Hematopoietic multipotent progenitor cell treated with erythropoietin and hydrocortisone succinate and interleukin-3 and kit ligand, for 8 days (in vitro differentiated cells): ENCODE measurements at places on chromosomes 7 and 10.

GRCh38 chr10:117007080-117007479 lies 2.1 kb upstream of the SHTN1 start:
- DNase-seq = peak; percentile 9

DNA sequence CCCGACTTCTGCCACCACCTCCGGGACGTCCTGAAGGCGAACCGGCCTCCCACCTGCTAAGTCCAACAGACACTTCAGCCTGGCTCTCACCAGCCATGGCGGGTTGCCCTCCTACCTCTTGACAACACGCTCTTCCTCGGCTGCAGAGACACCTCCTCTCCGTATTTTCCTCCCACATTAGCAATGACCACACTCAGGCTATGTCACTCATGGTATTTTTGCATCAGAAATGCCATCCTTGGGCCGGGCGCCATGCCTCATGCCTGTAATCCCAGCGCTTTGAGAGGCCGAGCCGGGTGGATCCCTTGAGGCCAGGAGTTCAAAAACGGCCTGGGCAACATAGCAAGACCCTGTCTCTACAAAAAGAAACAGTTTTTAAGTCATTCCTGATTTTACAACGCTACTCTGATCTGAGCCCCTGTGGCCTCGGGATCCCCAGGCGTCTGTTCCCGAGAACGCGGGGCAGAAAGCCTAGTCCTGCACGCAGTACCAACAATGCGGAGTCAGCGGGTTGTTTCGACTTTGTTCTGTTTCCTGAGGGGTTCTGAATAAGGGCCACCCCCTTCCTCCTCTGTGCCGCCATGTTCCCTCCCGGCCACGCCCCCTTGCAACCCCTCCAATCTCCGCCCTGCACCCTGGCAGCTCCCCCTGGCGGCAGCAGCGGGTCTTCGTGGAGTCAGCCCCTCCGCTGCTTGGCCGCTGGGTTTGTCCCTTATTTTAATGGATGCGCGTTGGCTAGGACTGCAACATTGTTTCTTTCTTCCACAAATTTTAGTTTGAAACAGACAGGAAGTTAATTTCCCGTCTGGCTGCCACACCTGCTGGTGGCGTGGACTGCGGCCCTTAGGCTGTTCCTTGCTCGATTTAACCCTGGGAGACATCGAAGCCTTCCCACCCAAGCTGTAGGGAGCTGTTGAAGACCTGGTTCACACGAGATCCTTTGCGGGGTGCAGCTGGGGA lies 9.7 kb upstream of the ZFAND2A start:
- peak; percentile 85 for DNase-seq

GRCh38 chr10:130040817-130041330 lies 69.8 kb downstream of the C10orf143 start:
- no peak for DNase-seq

DNA sequence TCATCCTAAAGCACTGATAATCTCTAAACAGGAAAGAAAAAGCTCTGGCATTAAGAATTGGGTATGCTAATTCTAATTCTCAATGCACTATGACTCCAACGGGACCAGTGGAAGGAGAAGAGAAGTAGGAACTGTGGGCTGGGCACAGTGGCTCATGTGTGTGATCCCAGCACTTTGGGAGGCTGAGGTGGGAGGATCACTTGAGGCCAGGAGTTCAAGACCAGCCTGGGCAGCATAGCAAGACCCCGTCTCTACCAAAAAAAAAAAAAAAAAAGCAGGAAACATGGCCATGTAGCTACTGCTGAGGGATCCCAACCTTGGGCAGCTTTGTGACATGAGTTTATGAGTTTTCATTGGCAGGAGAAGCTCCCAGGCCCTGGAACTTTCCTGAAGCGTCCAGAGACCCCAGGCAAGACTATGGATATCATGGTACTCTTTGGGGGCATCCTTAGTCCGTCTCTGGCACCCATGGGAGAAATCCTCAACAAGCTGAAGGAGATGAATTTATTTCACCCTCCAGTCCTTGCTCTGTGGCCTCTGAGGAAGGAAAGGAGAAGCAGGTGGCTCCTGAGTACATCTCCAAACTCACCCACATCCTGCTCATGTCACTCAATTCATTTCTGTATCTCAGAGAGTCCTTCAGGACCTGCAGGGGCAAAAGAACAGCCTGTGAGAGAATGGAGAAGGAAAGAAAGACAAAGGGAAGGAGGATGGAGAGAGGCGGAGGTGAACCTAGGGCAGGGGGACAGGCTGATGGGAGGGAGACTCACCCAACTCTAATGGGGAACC lies 99.5 kb downstream of the SPDYE5 start:
- DNase-seq = no peak

- DNase-seq = no peak
Measured at GRCh38 chr10:132138596-132138995, 48.2 kb upstream of the DPYSL4 start.

DNA sequence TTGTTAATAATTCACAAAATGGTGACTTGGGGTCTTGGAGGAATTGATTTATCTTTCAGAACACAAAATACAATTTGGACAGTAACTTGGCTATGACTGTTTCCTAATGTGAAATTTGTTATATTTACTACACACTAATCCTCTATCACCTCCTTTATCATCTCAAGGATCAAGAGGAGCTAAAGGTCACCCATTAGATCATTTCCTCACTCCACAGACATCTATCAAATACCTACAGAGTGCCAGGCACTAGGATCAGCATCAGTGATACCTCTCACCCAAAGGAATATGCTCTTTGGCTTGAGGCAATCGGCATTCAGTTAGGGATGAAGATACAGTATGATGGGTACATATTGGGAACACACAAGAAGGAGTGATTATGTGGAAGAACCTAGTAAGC lies 132.1 kb downstream of the INHBA start:
- no peak for DNase-seq

- no peak for DNase-seq
Measured at GRCh38 chr7:150668472-150668911, 17.0 kb upstream of the GIMAP2 start.

DNA sequence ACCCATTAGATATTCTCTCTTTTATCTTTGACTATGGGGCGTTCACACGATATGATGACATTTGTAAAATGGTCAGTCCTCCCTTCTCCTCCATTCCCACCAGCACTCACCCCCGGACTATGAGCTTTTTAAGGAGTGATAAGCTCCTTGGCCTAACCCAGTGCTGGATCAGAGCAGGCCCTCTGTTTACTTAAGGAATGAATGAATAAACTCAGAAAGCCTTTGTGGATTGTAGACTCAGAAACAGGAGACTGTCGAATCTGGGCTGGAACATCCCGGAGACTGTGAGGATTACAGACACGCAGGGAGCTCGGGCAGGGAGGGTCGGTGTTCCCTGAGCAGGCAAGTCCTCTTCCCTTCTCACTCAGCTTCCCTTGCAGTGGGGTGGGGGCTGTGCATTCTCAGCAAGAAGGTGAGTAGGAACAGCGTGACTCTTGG lies 6.8 kb upstream of the ZCCHC24 start:
- no peak for DNase-seq

DNA sequence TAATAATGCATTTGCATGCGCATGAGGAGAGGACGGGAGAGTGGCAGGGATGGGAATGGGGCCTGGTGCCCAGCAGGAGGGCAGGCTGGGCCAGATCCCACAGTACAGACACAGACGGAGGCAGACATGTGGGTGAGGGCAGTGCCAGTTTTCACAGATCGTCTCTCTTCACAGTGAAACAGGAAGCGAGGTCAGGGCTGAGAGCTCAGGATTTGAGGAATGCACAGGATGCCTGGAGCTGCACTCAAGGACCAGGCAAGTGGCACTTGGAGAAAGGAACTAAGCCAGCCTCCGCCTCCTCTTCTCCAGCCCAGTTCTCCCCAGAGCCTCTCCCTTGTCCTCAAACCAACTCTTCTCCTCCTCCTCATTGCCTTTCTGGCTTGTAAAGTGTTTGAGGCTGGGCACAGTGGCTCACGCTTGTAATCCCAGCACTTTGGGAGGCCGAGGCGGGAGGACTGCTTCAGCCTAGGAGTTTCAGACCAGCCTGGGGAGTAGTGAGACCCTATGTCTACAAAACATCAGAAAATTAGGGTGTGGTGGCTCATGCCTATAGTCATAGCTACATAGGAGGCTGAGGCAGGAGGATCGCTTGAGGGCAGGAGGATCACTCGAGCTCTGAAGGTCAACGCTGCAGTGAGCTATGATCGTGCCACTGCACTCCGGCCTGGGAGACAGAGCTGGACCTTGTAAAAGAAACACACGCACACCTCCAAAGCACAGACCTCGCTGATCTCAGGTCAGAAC lies 115.2 kb downstream of the HIP1 start:
- DNase-seq = no peak

DNA sequence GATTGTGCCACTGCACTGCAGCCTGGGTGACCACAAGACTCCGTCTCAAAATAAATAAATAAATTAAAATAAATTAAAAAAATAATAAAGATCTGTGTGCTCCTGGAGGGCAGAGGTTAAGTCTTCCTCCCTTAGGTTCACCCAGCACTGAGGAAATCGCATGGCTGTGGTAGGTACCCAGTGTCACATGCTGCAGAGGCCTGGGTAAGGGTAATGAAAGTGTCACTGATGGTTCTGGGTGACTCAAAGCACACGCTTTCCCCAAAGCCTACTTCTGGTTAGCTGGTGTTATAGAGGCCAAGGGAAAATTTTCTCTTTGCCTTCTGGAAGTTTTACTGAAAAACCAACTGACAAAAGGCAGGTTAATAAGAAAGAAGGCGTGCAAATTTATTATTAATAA lies 88.8 kb upstream of the ITGB1 start:
- no peak for DNase-seq

- no peak for DNase-seq
Measured at GRCh38 chr10:76122056-76122455, 690.6 kb downstream of the LRMDA start.

DNA sequence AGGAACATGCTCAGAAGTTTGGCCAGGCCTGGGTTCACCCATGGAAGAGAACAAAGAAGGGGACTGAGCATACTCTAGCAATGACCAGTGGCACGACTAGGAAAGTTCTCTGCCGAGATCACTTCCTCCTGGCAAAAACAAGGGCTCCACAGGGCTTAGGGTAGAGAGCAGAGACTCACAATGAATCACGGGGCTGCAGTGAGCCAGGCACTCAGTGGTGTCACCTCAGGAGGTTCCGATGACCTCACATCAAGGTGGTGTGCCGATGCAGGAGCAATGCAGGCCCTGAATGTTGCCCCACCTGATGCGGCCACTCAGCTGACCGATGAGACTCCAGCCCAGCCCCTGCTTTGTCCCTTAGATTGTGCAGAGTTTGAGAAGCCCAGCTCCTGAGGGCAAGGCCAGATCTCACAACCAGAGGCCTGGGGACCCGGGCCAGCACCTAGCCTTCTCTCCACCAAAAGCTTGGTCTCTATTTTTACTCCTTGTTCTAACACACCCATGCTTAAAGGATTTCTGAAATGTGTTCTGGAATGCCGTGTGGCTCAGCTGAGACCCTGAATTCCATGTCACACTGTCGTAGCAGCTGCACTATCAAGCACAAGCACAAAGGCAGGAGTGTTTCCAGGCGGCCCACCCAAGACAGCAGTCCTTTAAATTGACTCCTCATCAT lies 60.9 kb downstream of the COBL start:
- no peak for DNase-seq

DNA sequence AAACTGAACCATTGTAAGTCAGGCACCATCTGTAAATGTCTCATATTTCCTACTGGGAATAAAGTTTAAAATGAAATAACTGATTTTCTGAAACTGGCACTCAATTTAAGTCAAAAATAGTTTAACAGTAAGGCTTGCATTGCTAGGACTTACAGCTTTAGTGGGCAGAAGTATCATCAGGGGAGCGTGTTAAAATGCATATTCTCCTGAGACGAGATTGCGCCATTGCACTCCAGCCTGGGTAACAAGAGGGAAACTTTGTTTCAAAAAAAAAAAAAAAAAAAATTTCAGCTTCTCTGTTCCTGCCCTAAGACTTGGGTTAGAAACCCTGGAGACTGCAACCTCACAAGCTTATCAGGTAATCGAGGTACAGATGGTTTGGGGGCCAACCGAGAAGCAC lies 65.4 kb downstream of the UBE3C start:
- no peak for DNase-seq

DNA sequence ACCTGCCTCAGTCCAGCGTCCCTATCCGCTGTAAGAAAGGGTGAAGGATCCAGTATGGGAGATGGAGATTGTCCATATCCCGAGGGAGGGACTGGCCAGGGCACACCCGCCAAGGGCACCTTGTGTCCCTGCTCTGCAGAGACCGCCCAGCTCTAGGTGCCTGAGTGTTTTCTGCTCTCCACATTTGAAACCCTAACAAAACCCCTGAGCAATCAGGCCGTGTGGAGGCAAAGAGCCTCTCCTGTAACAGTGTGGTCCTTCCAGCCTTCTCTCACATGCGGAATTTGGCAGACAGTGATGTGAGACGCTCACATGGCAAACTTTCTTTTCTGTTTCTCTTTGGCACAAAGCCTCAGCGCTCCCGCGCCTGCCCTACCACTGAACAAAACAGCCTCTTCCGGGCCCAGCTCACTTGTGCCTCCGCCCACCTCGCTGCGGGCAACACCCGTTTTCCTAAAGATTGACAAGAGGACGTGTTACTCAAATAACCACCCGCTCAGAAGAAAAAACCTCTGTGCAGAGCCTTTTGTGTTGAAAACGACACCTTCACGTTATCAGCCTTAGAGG lies 514.8 kb downstream of the DNAJB6 start:
- peak; percentile 85 for DNase-seq

DNA sequence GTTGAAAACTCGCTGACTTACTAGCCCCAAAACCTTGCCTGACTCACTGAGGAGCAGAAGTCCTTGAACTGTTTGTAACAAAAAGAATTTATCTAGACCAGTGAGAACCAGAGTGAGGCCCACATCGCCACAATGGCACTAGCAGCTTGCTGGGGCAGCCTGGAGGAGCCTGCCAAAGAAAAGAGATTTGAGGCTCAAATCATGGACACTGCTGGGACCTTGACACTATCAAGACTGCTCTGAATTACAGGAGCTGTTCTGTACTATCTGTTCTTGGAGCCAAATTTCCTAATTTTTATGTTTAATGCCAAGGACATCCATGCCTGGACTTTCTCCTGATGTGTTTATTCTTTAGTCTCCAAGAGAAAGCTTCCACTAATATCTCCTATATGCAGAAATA lies 82.0 kb upstream of the JCAD start:
- no peak for DNase-seq

DNA sequence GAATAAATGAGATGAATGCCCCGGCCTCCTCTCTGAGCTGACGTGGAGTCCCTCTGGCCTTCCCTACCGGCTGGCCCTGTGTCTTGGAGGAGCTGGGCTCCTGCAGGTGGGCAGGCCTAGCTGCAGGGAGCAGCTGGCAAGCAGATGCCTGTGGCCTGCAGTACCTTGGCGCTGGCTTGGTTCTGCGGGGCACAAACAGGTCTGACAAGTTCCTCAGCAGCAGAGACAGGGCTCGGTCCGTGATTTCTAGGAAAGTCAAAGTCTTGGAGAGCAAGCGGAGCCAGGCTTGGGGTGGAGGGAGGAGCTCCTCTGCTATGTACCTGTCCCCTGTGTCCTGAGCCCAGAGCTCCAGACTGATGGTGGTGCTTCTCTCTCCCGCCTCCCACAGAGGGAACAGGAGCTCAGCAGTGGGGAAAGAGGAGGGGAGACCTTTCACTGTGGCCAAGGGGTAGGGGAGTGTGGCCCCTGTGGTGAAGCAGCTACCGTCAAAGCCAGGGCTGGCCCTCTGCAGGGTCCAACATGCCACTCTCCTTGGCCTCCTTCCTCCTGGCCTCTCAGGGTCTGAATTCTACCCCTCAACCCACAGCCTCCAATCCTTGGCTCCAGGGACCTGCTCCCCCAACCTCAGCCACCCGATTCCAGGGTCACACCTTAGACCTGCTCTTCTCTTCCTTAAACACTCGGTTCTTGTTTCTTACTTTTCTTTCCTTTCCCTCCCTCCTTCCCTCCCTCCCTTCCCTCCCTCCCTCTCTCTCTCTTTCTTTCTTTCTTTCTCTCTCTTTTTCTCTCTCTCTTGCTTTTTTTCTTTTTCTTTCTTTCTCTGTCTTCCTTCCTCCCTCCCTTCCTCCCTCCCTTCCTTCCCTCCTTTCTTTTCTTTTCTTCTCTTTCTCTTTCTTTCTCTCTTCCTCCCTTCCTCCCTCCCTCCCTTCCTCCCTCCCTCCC lies 20.1 kb downstream of the MYL10 start:
- no peak for DNase-seq
